ENCODE measurements at places on chromosomes 6 and 20.

DNA sequence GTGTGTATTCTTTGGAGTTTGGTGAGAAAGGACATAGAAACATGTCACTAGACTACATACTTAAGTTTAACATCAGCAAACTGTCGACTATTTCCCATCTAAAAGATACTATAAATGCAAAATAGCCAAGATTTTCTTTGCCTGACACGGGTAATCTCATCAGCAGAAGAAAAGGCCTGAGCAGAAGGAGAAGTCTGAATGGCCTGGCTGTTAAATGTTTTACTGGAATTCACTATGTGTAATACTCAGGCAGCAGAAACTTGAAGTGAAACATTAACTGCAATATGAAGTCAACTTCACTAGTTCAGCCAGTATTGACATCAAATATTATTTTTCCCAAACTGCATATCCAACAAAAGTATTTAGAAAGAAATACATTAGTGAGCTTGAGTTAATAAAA lies 6.4 kb upstream of the DSE start:
- DNase-seq, result no peak

- DNase-seq, result no peak
Measured at GRCh38 chr6:35190306-35190705, 23.4 kb upstream of the SCUBE3 start.

DNA sequence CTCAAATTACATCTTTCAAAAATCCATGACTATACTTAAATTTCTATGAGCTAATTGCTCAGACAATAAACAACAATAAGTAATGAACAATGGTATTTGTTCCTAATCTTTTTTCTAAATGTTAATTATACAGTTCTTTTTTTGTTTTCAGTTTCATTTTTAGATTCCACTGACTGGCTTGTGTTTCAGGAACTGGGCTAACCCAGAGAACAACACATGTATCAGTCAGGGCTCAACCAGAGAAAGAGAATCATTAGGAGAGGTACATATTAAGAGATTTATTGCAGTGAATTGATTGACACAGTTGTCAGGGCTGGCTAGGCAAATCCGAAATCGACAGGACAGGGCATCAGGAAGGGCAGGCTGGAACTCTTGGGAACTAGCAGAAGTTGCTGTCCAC lies 182.8 kb downstream of the GRM1 start:
- DNase-seq, result no peak

- DNase-seq, result no peak
Measured at GRCh38 chr6:75758061-75758460, 9.0 kb downstream of the MYO6 start.

- DNase-seq, result no peak
Measured at GRCh38 chr6:93196406-93196970, 222.9 kb downstream of the EPHA7 start.

DNA sequence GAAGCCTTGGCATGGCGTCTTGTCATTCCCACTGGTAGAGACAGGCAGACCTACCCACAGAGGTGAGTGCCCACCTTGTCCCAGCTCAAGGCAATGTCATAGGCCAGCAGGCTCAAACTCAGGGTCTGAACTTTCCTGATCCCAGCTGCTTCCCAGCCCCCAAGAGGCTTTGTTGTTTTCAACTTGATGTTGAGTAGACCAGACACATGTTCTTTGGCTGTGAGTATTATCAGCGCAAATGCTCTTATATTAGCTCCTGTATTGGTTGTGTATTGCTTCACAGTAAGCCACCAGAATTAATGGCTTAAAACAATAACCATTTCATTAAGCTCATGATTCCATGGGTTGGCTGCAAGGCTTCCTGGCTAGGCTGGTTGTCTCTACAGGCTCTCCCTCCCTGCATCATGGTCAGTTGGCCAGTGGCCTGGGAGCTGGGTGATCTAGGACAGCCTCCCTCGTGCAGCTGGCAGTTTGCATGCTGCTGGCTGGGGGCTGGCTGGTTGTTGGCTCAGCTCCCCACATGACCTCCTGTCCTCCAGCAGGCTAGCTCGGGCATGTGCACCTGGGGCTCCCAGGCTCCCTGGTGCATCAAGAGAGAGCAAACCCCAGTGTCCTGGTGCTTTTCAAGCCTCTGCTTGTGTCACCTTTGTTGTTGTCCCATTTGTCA lies 21.6 kb downstream of the TOX2 start:
- DNase-seq, result no peak

DNA sequence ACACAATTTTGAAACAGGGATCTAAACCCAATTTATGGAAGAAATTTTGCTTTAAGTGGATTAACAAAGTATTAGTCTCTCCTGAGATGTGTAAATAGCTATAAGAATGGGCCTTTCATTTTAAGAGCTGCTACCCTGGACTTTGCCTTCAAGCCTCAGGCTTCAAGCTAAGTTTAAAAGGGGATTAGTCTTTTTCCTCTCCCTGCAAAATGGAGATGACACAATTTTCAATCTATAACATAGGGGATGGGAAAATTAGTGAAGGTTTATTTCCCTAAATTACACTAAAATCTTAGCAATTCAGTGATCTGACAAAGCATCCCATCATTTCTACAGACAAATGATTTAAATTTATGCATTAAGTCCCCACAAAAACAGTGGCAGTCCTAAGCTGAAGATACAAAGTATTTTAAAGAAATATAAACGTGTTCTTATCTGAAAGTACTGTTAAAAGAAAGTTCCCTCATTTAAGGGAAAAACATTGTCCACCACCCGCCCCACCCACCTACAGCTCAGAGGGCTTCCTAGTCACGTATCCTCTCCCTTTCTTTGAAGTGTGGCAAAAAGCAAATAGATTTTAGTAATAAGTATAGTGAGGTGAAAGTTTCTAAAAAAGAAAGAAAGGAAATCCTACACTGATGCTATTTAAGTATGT lies 14.5 kb downstream of the ARHGAP18 start:
- DNase-seq, result no peak

- DNase-seq, result no peak
Measured at GRCh38 chr6:45952546-45952945, 63.1 kb downstream of the CLIC5 start.

GRCh38 chr6:766625-767024 lies 73.7 kb upstream of the EXOC2 start:
- peak; percentile 12 for DNase-seq

DNA sequence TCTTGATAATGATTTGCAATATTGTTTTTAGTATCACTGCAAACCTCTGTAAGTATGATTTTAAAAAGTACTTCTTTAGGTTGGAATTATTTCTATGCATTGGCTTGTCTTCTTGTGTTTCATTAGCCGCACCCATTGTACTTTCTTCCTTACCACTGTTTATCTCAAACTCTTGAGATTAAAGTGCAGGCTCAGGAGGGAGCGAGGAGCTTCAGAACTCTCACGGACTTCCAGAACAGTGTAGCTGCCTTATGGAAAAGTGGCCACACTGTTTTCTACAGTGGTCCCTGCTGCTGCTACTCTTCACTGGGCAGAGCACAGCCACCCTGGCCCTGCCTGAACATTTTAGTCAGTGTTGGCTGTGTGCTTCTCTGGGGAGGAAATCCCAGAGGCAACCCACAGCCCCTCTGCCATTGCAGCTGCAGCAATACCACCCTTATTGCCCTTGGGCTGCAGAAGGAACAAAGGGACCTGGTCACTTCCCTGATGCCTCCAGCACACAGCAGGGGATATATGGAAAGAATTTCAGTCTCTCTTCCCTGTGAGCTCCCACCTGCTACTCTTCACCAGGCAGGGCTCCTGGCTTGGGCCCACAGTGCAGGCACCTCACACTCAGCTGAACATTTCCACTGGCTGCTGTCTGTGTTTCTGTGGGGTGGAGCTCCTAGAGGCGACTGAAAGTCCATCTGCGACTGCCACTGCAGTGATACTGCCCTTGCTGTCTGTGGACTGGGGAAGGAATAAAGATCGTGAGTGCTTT lies 91.7 kb upstream of the MAP3K4 start:
- DNase-seq, result no peak

- DNase-seq, result peak; percentile 59
Measured at GRCh38 chr6:142913511-142914047, 31.4 kb downstream of the HIVEP2 start.

- no peak for DNase-seq
Measured at GRCh38 chr20:40438161-40438830, 250.7 kb downstream of the MAFB start.

GRCh38 chr6:14802514-14803160 lies 443.2 kb upstream of the JARID2 start:
- no peak for DNase-seq

DNA sequence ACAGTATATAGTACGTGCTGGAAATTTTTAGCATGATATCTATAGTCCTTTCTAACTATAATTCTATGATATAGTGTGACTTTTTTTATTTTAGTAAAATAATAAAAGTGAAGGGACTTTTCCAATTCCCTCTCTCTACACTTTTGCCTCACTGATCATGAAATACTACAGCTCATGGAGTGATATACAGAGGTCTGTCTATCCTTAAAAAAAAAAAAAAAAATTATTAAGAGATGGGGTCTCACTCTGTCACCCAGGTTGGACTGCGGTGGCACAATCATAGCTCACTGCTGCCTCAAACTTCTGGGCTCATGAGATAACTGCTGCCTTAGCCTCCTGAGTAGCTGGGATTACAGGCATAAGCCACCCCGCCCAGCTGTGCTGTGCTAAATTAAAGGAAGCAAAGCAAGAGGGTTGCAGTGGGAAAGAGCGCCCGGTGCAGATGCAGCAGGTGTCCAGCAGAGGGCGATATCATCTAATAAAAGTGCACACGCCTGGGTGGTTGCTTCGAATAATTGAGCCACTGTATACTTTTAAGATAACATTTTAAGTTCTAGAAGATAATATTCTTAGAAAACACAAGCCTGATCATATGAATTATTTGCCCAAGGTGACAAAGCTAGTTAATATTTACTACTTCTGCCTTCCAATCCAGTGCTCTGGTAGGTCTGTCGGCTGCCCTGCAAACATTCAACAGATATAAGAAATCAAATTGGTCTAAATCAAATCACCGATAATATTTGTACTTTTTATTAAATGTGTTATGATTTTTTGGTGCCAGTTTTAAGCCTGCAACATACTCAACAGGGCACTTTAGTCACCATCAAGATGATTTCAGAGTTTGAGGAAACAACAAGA lies 94.9 kb upstream of the NT5E start:
- DNase-seq, result peak; percentile 18

GRCh38 chr20:53639647-53640440 lies 46.2 kb upstream of the ZNF217 start:
- DNase-seq, result no peak

- no peak for DNase-seq
Measured at GRCh38 chr20:49275636-49276035, 2.2 kb downstream of the ZNFX1 start.

DNA sequence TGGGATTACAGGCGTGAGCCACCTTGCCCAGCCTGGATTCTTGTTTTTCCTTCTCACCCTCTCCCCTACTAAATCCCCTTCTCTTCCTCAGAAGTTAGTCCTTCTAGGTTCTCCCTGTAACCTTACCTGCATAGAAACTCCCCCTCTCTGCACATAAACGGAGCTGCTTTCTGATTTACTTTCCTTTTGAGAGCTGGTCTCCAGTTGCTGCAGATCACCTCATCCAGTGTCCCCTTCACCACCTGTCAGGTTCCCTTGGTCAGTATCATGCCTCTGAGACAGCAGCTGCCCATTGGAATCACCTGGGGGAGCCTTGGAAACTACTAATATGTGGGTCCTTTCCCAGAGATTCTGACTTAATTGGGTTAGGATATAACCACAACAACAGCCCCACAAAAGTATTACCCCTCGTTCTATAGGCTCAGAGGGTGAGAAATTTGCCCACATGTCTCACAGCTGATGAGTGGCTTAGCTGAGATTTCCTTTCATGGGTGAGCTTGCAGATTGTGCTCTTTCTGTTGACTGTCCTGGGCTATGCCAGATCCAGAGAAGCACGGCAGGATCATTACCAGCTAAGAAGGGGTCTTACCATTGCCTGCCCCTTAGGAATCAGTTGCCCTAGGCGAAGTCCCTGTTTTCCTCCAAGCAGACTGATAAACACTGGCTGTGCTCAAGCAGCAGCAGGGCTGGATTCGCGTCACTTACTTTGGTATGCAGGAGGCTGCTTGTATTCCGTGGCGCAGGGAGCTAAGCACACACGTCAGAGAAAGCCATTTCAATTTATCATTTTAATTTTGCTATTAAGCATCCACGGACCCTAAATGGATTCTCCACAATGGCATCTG lies 51.3 kb downstream of the AKAP12 start:
- no peak for DNase-seq

- DNase-seq, result no peak
Measured at GRCh38 chr6:144757299-144757698, 472.2 kb downstream of the UTRN start.

DNA sequence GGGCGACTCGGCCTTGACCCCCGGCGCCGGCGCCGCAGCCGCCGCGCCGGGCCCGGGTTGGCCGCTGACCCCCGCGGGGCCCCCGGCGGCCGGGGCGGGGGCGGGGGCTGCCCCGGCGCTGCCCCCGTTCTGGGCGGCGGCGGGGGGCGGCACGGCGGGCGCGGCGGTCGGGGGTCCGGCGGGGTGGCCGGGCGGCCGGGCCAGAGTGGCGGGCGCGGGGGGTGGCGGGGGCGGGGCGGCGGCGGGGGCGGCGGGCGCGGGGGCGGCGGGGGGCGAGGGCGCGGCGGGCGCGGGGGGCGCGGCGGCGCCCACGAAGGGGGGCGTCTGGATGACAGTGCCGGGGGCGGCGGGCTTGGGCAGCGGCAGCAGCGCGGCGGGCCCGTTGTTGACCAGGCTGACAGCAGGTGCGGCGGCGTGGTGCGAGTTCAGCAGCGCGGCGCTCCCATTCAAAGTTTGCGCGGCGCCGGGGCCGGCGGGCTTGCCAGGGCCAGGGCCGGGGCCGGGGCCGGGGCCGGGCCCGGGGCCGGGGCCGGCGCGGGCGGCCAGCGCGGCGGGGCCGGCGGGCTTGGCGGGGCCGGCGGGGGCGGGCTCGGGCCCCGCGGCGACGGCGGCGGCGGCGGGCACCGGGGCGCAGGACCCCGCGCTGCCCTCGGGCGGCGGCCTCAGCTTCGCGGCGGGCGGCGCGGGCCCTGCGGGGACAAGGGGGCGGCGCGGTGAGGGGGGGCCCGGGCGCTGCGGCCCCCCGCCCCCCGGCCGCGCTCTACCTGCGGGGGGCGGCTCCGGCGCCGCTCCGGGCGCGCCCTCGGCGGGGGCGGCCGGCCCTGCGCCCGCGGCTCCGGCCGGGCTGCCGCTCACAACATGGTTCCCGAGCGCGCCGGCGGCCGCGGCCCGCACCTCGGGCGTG lies 659 bp downstream of the TAF4 start:
- peak; percentile 75 for DNase-seq

DNA sequence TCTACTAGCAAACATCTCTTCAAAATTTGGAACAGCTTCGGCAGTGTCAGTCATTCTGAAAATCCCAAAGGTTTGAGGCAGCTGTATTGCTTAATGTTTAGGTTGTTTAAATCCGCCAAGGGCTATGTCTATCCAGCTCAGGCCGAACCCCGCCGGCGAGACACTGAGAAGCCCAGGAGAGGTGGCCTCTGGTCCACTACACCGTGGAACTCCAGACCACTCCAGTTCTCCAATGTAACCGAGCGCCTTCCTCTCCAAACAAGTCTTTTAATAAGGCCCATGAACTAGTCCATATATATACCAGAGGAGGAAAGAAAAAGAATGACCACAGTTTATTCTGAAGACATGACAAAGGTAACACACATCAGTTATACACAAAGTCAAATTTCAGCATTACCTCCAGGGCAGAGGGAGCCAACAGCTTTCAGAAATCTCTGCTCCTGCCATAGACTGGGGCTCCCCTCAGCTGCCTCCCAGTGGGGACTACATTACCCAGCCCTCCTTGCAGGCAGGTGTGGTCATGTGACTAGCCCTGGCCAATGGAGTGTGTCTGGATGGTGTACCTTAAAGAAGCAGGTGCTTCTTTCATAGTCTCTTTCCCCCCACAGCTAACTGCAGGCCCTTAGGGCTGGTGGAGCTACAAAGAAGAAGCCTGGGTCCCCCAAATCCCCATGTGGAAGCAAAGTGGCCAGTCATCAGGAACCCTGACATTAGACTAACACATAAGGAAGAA lies at the start of gene RAMACL:
RAMACL (minus strand) TSS at position 255 of the 733 bp plus-strand sequence; CDS start at position 54, 201 bp downstream.
- peak; percentile 86 for DNase-seq
